ENCODE measurements at places on chromosomes 12 and 14.
A peak's percentile ranks its signal among the peaks of the same experiment; 100 is the strongest.

DNA sequence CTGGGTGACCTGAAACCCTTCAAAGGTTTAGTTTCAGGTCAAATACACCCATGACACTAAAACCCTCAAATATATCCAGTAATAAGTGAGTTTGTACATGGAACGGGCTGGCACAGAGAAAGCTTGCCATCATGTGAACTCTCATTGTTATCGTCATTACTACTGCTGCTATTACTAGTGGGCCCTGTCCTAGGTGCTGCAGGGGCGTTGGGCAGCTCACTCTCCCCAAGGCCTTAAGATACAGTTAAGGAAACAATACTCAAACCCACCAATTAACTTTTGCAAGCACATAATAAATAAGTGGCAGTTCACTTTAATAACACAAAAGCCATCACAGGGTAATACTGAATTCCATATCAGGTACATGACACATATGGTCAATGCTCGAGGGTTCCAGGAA lies 71.3 kb downstream of the SPTB start:
- DNase-seq, result no peak

- no peak for DNase-seq
Observed at GRCh38 chr12:87813476-87814234, 215.5 kb downstream of the C12orf50 start.

DNA sequence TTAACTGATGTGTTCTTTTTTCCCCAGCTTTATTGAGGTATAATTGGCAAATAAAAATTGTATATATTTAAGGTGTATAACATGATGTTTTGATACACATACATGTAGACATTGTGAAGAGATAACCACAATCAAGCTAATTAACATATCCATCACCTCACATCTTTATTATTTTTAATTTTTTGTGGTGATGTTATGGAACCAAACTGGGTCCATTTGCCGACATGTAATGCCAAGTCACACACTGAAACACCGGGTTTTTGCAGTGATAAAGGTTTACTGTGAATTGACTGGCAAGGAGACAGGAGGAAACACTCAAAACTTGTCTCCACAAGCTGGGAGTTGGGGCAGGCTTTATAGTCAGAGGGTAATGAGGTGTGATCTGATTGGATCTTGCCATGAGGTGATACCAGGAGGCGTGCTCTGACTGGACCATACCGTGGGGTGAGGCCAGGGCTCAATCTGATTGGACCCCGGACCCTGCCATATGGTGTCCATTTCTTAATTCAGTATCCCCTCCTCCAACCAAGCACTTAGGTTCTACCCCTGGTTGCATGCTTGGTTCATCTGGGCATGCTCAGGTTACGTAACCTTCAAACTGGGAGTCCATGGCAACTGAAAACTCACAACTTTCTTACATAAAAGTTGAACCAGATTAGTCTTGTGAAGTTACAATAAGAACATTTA lies 11.8 kb upstream of the WSCD2 start:
- DNase-seq, result no peak

GRCh38 chr12:121472150-121472905 lies 72.4 kb downstream of the RNF34 start:
- no peak for DNase-seq

DNA sequence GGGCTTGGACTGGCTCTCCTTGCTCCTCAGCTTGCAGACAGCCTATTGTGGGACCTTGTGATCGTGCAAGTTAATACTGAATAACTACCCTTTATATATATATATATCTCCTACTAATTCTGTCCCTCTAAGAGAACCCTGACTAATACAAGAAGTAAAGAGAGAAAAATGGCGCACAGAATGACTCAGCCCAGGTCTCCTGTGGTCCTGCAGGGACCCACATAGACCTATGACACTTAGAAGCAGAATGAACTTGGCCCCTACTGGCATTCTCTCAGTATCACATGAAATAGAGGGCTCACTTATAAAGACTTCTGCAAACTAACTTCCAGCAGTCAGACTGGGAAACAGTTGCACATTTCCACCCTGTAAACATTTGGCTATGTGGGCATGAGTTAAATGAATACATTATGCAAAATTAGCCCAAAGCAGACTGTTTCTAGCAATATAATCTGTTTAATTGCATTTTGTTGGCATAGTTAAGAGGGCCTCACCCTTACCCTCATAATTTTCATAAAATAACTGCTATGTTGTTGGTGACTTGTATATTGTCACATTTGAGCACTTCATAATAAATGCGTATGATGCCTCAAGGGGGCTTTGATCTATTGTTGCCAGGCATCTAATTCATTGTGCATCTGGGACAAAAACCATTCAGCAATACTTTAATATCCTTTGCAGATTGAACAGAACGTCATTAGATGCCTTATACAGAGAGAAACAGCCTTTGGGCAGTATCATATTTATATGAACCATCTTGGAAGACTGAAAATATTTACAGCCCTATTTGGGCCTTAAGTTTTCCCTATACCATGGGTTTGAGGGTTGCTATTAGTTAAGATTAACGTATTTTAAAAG lies 349.7 kb upstream of the DIO2 start:
- DNase-seq, result no peak

GRCh38 chr12:102005256-102005655 lies 56.5 kb downstream of the WASHC3 start:
- no peak for DNase-seq

DNA sequence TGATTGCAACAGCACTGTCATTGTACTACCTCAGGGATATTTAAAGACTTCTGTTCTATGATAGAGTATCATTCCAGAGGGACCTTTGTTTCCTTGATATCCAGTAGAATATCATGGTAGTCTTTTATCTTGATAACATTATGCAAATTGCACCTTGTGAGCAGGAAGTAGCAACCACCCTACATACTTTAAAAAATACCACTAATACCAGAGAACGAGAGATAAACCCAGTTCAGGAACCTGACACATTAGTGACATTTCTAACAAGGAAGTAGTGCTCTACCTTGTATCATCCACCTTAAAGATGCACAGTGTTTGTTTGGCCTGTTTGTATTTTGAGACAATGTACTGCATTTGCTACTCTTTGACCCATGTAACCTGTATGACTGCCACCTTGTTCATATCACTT lies 8.8 kb upstream of the MAP4K5 start:
- DNase-seq, result no peak

DNA sequence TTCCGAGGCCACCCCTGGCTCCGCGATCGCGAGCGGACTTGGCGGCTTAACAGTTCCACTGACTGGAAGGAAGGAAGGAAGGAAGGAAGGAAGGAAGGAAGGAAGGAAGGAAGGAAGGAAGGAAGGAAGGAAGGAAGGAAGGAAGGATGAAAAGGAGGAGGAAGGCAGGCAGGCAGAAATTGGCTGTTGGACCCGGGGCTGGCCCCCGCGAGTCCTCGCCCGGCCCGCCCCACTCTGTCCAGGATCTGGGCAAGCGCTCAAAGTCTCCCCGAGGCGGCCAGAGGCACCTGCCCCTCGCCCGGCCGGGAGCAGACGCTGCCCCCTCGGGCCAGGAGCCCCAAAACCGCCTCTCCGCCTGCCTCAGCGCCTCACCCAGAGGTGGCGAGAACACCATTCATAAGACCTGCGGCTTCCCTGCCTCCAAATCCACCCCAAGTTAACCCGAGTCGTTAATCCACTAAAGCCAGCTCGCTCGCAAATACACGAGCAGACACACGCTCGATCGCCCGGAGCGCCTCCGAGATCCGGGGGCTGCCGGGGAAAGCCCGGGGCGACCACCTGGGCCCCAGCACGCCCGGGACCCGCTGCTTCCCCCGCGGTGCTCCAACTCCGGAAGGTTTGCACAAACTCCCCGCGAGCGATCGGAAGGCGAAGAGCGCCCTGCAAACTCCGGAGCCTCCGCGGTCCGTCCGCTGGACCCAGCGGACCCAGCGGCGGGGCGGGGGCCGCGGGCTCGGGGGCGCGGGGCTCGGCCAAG lies 844 bp downstream of the DPF3 start:
- peak; percentile 13 for DNase-seq

GRCh38 chr12:34294671-34295365 lies 272.5 kb downstream of the ALG10 start:
- DNase-seq, result no peak

DNA sequence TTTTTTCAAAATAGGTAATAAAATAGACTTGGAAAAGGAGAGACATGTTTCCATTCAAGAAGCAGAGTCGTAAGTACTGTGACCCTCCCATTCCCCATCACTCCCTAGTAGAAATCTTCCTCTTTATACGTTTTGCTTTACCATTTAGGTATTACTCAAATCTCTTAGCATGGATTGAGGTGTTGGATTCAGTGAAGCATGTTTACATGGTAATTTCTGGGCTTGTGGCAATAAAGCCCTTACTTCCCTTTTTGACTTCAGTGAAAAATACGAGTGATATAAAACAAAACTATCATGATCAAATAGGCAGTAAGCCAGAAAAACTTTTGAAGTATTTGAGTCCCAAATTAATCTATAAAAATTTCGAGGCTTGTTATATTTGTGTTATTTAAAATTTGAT lies 27.4 kb downstream of the RAB21 start:
- DNase-seq, result no peak

DNA sequence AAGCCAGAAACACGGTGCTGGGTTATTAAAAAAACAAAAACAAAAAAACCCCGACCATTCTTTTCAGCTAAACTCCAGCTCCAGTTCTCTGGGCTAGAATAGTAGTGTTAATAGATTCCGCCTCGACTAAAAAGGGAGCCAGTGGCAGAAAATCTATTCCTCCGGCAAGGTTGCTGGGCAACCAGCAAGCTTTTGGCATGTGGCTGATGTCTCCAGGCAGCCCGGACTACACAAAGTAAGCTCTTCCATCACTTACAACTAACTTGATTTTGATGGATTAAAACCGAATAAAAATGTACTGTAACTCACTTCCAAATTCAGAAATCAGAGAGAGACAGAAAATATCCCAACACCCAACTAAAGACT lies 126.4 kb upstream of the FOXN3 start:
- DNase-seq, result no peak

GRCh38 chr12:27937768-27938167 lies 34.8 kb downstream of the PTHLH start:
- DNase-seq, result no peak

DNA sequence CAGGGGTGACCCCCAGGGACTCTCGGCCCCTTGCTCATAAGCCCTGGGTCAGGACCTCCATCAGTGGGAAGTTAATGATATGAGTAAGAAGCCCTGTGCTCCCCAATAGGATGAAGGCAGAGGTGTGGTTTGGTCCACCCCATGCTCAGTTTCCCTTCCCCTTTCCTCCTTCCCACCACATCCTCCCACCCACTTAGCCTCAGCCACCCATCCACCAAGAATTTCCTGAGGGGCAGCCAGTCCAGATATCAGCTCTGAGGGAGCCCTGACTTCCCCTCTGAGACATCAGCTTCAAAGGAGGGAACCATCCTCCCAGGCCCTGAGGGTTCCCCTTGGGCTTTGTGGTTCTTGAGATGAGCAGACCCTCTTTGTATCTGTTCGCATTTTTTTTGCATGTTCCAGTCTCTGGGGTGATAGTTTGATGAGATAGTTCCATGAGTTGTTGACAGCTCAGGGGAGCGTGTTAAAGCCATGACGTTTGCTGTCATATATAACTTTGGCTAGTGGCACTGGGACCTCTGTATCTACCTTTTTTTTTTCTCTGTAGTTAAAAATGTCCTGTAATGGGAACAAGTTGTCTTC lies 71.2 kb downstream of the LGMN start:
- peak; percentile 24 for DNase-seq

Data from activated T-helper 1 cell treated with anti-CD3 and anti-CD28 coated beads, Interleukin-12 subunit alpha, Interleukin-12 subunit beta, Interleukin-2, Interleukin-4 antibody, amounts not matched to agents 30 ng/mL and 10 ng/mL and 1 ng/mL, durations not matched to agents 14 hours and 24 hours and 36 hours (primary cell).